ENCODE measurements at places on chromosomes 12 and 14. TPM values are rescaled to one million over a fixed set of nuclear protein-coding genes. Genes with fewer than 3 reads are reported as not detected.

Gene TAS2R46
- total RNA-seq = 1.5 TPM

Gene LEMD3
- 36.6 TPM for total RNA-seq

Gene YBX3
- total RNA-seq = 281 TPM

Gene C12orf54
- total RNA-seq = not detected

Gene TOMM20L
- total RNA-seq = not detected

Gene RFLNA
- total RNA-seq = 9.5 TPM

Gene PLEK2
- 3.4 TPM for total RNA-seq

Gene TAS2R43
- total RNA-seq = 1.4 TPM

Gene NELL2
- total RNA-seq = 22.9 TPM

Gene HELB
- 11.3 TPM for total RNA-seq

Gene NANOG
- not detected for total RNA-seq

Gene RACGAP1
- 15.3 TPM for total RNA-seq

Gene ULK1
- 11.0 TPM for total RNA-seq

Gene FAM186B
- total RNA-seq = 0.84 TPM

Gene SRSF5
- total RNA-seq = 421 TPM

Gene OR4K15
- total RNA-seq = not detected

Gene MGST1
- 536 TPM for total RNA-seq

Gene IL31
- not detected for total RNA-seq

Gene KRT80
- 0.75 TPM for total RNA-seq

Gene AVPR1A
- 36.7 TPM for total RNA-seq

Gene ABCD2
- 11.0 TPM for total RNA-seq

Gene TMPO
- total RNA-seq = 31.0 TPM

Gene RARG
- total RNA-seq = 14.3 TPM

Gene KERA
- not detected for total RNA-seq

Gene CCDC198
- total RNA-seq = not detected

Gene MANSC4
- not detected for total RNA-seq

Gene GLRX5
- total RNA-seq = 25.5 TPM

Gene COX8C
- not detected for total RNA-seq

Gene MGAT2
- total RNA-seq = 70.6 TPM

Gene AICDA
- total RNA-seq = not detected

Gene LRTM2
- total RNA-seq = not detected

Gene KRT78
- not detected for total RNA-seq

Gene CD4
- total RNA-seq = 22.4 TPM

Gene PYGL
- total RNA-seq = 91.0 TPM

Gene LRP1-AS
- not detected for total RNA-seq

Gene TAS2R31
- 5.8 TPM for total RNA-seq

Gene LDHB
- total RNA-seq = 567 TPM

Gene ANO2
- 17.9 TPM for total RNA-seq

Gene PLCZ1
- not detected for total RNA-seq

Measured in omental fat pad (tissue), 4 donors.